ENCODE measurements at places on chromosomes 4 and X.

- DNase-seq = no peak
These were observed 174.0 kb upstream of the LDB2 start for GRCh38 chr4:17072483-17072882.

GRCh38 chr4:112517067-112517634, 1.2 kb upstream of the NEUROG2 start:
- no peak for DNase-seq

DNA sequence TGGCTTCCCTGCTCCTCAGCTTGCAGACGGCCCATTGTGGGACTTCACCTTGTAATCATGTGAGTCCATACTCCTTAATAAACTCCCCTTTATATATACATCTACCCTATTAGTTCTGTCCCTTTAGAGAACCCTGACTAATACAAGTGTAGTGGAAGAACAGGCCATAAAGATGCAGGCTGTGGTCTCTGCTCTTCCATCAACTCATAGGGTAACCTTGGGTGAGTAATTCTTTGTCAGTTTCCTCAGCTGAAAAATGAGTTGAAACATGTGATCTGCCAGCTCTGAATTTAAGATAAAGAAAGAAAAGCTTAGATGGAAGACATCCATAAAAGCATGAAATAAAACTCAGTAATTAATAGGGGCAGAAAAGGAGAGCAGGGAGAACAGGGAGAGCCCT, 103.6 kb downstream of the ENOX2 start:
- DNase-seq = no peak

DNA sequence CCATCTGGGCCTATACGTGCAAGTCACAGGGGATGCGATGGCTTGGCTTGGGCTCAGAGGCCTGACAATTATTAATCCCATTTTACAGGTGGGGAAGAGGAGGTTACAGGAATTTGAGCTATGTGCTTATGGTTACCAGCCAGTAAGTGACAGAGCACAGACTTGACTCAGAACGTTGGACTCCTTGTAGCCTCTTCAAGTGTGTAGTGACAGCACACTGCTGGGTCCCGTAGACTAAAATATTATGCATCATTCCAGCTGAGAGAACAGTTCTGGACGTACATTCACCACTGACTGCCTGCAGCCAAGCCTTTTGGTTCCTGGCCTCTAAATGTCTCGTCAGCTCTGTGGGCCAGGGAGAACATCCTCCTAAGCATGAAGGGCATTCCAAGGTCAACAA, 314.5 kb downstream of the GPAT3 start:
- DNase-seq = no peak

All from NCI-H1105 treated with DMSO at 0.1 percent for 48 hours (cell line).